ENCODE measurements at places on chromosomes 3 and 15.

DNA sequence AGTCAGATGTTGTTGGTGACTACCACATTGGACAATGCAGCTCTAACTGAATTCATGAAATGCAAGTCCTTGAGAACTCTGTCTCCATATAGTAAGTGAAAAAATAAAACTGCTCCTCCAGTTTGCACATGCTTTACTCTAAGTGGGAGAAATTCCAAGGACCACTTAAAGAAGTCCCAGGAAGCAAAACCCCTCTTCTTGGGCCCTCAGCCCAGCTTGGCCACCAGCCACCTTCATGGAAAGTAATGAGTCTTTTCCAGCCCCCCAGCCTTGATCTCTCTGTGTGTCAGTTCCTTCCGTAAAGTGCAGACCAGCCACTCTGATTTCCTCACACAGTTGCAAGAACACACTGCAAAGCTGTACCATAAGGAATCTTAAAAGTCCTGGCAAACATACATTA is 34.5 kb downstream of the DAPK2 start:
- DNase-seq: no peak

DNA sequence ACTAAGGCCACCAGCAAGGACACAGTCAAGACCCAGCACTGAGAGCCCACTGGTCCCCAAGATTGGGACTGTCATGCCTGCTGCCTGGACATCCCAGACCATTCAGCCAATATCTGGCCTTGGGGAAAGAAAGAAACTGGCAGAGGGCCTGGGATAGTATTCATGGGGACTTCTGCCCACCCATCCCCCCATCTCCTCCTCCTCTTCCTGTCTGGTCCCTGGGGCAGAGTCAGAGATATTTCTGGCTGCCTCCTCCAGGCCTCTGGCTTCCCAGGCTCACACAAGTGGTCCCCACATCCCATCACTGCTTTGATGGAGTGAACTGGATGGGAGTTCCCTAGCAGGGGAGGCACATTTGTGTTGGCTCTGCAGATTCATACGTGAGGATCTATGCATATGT is 4.2 kb upstream of the RASL12 start:
- no peak for DNase-seq

DNA sequence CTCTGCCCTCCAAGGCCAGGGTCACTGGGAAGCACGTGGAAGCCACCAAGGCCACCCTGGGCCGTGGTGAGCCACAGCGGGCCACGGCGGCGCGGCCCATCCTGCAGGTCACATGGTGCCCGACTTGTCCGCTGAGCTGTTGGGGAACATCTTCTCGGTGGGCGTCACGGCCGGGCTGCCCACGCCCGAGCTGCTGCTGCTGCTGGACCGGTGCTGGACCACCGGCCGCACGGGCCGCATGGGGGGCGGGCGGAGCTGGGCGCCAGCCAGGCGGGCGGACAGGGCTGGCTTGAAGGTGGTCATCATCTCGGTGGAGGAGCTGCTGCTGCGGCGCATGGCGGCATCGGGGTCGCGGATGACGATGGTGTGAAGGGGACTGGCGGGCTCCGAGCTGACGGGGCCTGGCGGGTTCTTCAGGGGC is 22.1 kb upstream of the RAD18 start:
- no peak for DNase-seq

DNA sequence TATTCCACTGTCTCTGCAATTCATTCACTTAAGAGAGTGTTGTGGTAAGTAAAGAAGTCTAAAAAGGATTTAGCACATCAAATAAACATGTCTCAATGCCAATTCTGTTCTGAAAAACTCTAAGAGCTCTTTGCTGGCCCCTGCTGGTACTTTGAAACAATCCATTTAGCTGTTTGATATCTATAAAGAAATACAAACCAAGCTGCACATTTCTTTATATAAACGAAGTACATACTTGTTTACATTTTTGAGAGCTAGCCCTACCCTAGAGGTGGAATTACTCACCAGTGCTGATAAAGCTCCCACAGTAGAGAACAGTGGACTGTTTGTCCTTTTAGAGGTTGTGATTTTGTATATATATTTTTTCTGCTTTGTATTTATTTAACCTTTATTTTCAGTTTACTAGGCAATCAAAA is 75.5 kb downstream of the NEDD4 start:
- no peak for DNase-seq

DNA sequence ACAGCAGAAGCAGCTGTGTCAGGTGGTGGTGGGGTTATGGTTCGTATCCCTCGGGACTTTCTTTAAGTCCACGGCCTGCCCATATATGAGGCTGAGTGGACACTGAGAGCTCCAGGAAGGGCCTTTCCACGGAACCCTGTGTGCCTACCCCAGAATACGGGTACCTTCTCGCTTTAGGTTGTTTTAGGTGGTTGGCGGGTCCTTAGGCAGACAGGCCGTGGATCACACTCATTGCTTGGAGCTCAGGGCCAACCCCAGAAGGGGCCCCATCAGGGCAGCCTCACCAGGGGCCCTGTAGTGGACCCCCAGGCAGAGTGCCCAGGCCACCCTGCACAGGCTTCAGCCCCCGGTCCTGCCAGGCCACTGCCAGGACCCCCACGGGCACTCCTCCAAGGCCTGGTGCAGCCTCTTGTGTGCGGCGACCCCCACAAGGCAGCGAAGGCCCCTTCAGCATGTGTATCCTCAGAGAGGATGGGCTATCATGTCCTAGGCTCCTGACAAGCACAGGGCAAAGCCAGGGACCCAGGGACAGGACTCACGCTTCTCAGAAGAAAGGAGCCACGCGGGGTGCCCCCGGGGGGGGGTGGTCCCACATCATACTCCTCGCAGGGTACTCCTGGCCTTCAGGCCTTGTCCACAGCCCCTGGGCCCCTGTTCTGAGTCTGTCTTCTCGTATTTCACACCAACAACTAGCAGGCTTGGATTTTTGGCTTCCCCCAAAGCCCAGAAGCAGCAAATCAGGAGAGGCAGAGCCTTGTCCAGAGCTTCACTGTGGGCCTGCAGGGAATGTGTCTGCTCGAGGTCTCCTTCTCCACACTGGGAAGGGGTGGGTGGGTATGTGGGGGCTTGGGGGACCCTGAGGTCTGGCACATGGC is 93.4 kb downstream of the LRRK1 start:
- DNase-seq: no peak

DNA sequence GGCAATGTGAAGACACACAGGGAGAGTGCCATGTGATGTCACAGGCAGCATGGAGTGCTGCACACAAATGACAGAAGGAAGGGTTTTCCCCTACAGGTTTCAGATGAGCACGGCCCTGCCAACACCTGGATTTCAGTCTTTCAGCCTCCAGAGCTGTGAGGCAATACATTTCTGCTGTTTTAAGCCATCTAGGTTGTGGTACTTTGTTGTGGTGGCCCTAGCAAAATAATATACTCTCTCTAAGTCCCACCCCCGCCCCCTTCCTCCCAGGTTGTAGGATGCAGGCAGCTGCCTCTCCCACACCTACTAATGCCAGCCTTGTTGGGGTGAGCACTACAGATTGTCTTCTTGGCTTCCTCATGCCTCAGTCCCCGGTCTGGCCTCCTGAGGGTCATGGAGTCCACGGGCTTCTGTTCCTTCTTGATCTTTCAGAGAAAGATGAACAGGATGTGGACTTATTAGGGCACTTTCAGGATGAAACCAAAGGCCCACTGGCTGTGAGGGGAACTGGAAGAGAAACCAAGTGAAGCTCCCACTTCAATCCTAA is 180.0 kb downstream of the CD47 start:
- DNase-seq: no peak

GRCh38 chr15:75042730-75043508 is 19.5 kb downstream of the PPCDC start:
- DNase-seq: no peak

GRCh38 chr3:4520033-4520816 is 27.1 kb downstream of the ITPR1 start:
- DNase-seq: no peak

DNA sequence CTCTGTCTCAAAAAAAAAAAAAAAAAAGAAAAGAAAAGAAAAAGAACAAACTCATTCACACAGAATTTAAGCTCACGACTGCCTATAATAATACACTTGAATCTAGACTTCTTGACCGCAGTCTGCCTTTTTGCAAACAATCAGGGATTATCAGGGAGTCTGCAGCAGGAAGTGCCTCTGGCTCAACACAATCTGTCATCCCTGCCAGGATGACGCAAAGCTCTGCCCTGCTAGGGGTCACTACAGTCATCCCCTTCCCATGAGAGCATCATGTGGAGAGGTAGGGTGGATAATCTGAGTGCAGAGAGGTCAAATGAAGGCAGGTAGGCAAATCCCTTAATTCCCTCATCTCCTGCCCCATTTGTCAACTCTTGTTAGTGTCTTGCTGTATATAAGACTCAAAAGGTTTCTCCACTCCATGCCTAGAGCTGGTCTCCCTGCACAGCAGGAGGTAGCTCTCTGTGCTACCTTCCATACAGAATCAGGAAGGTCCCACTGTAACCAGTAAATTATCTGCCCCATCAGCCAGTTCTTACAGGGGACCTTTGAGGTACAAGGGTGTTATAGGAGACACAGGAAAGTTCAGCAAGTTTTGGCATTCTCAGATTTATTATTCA is 4.2 kb downstream of the UBAP1L start:
- no peak for DNase-seq

DNA sequence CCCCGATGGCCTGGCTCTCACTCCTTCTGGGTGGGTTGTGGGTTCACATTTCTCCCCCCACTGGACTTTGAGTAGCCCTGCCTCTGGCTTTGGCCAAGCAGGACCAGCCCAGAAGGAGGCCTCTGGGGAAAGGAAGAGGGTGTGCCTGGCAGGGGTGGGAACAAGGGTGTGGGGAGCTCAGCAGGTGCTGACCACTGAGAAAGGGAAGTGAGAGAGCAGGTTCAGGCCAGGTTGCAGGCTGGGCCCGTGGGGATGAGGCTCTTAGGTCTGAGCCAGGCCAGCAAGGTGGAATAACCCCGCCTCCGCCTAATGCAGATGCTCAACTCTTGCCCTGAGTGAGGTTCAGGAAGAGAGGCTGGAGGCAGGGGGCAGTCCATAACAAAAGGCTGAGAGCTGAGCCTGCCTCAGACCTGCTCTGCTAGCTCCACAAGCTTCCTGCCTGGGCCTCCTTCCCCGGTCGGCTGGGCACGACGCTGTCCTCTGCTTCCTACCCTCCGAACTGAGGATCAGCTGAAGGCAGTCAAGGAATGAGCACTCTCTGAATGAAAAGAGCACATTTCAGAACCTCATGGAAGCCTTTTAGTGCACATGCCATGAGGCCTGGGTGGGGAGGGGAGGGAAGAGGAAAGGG is 82.7 kb downstream of the TLE3 start:
- no peak for DNase-seq

GRCh38 chr3:123692041-123692440 is 107.2 kb upstream of the HACD2 start:
- DNase-seq: no peak

DNA sequence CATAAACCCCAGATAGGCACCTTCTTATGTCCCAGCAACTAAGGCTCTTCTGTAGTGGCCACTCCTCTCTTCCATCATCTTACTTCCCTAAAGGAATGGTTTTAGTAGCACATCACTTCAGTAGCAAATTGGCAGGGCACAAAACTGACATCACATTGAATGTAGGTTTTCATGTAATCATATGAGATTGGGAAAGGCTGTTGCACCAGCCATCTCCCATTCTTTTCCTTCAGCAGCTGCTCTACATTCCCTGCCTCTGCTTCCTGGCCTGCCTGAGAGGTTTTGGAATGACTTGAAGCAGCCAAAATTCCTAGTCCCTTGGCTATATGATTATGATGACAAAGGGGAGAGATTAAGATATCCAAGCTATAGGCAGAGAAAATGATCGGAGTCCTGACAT is 36.5 kb downstream of the NSUN3 start:
- no peak for DNase-seq

GRCh38 chr3:95302044-95302443 is 1239.2 kb downstream of the NSUN3 start:
- no peak for DNase-seq

DNA sequence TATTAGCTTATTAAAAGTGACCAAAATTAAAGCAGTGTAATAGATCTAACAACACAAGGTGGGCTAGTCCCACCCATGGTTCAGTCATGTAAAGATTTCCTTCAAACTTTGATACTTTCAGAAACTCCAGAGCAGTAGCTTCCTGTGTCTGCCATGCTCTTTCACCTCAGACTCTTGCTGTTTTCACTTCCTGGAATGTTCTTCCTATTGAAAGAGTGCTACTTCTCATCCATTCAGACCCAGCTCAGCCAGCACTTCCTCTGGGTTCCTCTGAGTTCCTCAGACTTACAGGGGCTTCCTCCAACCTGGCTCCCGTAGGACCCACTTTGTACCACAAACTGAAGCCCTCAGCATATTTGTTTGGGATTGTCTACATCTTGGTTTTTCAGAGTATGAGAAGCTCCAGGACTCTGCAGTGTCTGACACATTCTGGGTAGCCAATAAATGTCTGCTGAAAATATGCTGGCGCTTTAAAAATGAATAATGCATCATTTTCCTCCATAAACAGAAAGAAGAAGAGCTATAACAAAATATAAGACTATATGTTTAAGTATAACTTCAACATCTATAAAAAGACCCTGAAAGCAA is 18.0 kb downstream of the NCEH1 start:
- DNase-seq: no peak

GRCh38 chr3:53519065-53519709 is 24.8 kb downstream of the CACNA1D start:
- DNase-seq: no peak

DNA sequence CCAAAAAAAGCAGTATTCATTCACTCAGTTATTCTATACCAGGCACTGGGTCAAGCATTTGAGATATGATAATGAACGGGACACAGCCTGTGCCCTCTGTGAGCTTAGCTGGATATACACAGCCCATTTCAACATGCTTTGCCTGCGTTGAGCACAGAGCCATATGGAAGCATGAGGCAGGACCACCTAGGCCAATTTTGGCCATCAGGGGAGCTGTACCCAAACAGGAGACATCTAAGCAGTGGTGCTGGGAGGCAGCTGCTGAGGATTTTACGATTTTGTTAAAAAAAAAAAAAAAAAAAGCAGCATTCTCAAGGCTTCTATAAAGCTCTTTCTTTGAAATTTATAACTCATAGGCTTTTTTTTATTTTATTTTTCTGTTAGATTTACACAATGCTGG is 87.2 kb upstream of the SLC2A2 start:
- no peak for DNase-seq

- no peak for DNase-seq
These were observed 177.3 kb upstream of the BHLHE40 start for GRCh38 chr3:4801892-4802291.
